Neural progenitor cell (in vitro differentiated cells): ENCODE measurements at places on chromosomes 4 and X. TPM values are rescaled to one million over a fixed set of nuclear protein-coding genes. Genes with fewer than 3 reads are reported as not detected.

DNA sequence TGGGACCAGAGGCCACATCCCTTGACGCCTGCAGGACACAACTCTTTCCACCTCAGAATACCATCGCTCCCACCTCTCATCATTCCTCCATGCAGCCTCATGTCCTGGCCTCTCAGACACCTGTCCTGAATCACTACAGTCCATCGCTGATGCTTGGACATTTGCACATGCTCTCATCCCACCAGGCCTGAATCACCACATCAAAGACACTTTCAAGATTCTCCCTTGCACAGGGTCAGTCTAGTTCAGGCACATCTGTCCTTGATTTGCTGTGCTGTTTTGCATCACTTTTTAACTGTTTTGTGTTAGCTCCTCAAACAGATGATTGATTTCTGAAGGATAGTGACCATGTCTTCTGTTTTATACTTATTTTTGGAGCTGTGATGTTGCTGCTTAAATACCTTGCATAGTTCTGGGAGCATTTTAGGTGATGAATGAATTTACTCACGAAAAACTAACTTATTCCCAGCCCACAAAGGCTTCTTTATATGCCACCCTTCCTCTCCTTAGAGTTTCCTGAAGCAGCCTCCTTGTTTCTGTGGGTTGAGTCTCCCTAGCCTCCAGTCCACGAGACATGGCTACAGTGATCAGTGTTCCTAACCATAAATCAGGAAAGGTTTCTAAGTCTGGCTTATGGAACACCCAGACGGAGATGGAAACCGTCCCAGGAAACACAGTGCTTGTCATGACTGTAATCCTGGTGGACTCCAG is 2.6 kb downstream of the FAM114A1 start:
- H3K27me3 ChIP-seq: peaks cover 30% of the 10 kb centered on the region
- no peak for DNase-seq
- H3K4me1 ChIP-seq: peaks cover 2% of the 10 kb centered on the region
- H3K27ac ChIP-seq: no peak overlapping the region
- no peak overlapping the region for H3K4me3 ChIP-seq

DNA sequence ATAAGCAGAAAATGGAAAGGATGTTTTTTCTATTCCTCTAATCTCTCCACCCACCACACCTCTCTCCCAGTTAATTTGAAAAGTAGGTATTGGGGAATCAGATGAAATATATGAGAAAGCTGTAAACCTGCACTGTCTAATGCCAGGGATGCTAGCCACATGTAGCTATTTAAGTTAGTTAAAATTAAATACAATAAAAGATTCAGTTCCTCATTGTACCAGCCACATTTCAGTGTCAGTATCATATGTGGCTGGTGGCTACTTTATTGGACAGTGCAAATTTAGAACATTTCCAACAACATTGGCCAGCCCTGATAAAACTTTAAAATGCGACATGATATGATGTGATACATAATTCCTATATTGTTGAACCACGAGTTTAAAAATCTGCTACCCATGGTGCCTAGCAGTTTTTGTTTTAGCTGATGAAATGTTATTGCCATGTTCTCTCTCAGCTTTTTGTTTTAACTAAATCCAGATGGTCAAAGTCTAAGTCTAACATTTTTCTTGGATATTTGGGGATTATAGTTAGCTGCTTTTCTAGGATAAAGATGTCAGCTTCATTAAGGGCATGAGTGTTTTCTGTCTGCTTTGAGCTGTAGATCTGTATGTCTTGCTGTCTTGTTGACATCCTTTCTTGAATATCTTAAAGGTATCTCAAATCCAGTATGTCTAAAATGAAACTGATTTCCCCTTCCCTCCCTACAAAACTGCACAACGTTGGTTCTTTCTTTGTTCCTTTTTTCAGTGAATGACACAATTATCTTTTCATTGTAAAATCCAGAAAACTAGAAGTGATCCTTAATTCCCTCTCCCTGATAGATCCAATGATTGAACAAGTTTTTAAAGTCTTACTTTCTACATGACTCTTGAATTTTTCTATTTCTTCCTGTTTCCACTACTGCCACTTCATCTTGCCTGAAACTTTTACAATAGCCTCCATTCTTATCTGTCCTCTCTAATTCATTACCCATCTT is 6.2 kb downstream of the ARFIP1 start:
- DNase-seq: no peak
- H3K4me1 ChIP-seq: peaks cover 2% of the 10 kb centered on the region
- no peaks in the 10 kb centered on the region for H3K36me3 ChIP-seq
- no peak overlapping the region for H3K4me3 ChIP-seq

- H3K27me3 ChIP-seq: no peaks in the 10 kb centered on the region
- H3K36me3 ChIP-seq: no peaks in the 10 kb centered on the region
- no peak overlapping the region for H3K4me3 ChIP-seq
- no peak for DNase-seq
- H3K4me1 ChIP-seq: no peaks in the 10 kb centered on the region
- H3K27ac ChIP-seq: no peak overlapping the region
These were observed 532.9 kb upstream of the FTHL17 start for GRCh38 chrX:31604629-31605221.

The CDX4 gene
- total RNA-seq: 0.92 TPM in 1 of 2 replicates, not detected in the other

DNA sequence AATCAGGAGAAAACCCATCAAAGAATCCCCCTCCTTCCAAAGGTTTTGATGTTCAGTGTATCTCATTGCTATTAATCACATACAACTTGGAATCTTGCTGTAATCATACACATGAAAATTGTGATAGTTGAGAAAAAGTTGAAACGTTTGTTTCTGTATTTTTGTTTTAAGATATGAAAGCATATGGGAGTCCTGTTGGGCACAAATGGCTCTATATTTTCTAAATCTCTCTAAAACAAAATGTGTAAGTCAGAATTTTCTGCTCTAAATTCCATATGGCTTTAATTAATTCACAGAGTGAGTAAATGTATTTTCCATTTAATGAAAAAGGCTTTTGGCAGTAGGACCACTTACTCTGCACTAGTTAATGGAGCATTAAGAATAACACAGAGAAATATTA is 140.2 kb downstream of the MOSPD2 start:
- H3K27ac ChIP-seq: no peak overlapping the region
- no peak overlapping the region for H3K4me3 ChIP-seq
- DNase-seq: no peak
- no peaks in the 10 kb centered on the region for H3K36me3 ChIP-seq
- no peaks in the 10 kb centered on the region for H3K4me1 ChIP-seq

The NAA11 gene
- total RNA-seq: not detected in 2 replicates

DNA sequence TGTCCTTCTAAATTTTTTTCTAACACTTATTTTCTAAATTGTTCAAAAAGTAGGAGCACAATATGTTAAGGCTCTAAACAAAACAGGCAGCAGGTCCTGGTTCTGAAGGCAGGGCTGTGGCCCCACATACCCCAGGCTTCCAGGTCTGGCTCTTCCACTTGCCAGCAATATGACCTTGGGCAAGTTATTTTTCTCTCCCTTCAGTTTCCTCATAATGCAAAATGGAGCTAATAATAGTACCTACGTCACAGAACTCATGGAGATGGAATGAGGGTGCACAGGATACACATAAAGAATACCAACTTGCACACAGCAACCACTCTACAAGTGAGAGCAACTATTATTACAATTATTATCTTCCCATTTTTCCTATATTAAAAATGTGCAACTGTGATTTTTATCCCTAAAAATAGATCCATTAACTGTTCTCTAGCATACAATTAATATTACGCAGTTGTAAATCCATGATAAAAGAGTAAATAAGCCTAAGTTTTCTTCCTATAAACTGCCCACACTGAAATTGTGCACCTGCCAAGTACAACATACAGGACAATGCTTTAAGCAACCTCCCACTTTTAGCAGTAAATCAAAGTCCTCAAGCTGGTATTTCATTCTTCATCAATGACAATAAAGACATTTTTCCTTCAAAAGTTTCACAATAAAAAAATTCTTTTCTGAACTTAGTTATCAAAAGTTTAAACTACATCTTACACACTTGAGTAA is 27.0 kb downstream of the OTUD4 start:
- H3K4me3 ChIP-seq: no peak overlapping the region
- no peak for DNase-seq
- no peaks in the 10 kb centered on the region for H3K27me3 ChIP-seq
- no peaks in the 10 kb centered on the region for H3K4me1 ChIP-seq
- H3K27ac ChIP-seq: no peak overlapping the region
- H3K36me3 ChIP-seq: peaks cover 11% of the 10 kb centered on the region

GRCh38 chr4:17155486-17155885 is 257.0 kb upstream of the LDB2 start:
- no peak overlapping the region for H3K27ac ChIP-seq
- H3K27me3 ChIP-seq: no peaks in the 10 kb centered on the region
- no peaks in the 10 kb centered on the region for H3K4me1 ChIP-seq
- H3K36me3 ChIP-seq: no peaks in the 10 kb centered on the region
- H3K4me3 ChIP-seq: no peak overlapping the region

The INPP4B gene
- total RNA-seq: 0.90 and 1.3 TPM in 2 replicates

DNA sequence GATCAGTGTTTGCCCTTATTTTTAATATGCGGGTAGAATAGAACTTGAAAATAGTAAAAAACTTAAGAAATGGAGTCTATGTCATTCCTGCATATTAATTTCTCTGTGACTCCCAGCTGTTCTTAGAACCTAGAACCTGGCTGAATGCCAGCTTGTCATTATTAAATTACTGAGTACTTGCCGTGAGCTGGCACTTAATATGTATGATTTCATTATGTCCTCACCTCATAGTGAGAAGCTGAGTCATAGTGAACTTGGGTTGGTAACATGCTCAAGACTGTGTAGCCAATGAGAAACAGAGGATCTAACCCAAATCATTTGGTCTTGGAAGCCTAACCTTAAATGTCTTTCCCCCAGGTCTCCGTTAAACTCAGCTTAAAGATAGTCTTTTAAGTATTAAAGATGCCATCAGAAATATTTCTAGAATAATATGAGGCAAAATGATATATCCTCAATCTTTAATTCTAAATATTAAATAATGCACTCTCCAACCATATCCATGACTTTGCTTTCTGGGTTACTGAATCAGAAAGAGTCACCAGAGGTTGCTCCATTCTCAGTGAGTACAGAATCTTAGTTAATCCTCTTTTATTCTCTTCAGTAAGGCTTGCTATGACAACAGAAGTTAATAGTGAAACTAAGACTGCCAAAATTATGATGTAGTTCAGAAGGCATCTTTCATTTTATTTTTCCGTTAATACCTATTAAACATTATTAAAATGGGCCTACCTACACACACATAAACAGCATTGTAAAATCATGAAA is 58.6 kb upstream of the TLL1 start:
- no peak overlapping the region for H3K27ac ChIP-seq
- no peaks in the 10 kb centered on the region for H3K36me3 ChIP-seq
- DNase-seq: no peak
- H3K27me3 ChIP-seq: no peaks in the 10 kb centered on the region

DNA sequence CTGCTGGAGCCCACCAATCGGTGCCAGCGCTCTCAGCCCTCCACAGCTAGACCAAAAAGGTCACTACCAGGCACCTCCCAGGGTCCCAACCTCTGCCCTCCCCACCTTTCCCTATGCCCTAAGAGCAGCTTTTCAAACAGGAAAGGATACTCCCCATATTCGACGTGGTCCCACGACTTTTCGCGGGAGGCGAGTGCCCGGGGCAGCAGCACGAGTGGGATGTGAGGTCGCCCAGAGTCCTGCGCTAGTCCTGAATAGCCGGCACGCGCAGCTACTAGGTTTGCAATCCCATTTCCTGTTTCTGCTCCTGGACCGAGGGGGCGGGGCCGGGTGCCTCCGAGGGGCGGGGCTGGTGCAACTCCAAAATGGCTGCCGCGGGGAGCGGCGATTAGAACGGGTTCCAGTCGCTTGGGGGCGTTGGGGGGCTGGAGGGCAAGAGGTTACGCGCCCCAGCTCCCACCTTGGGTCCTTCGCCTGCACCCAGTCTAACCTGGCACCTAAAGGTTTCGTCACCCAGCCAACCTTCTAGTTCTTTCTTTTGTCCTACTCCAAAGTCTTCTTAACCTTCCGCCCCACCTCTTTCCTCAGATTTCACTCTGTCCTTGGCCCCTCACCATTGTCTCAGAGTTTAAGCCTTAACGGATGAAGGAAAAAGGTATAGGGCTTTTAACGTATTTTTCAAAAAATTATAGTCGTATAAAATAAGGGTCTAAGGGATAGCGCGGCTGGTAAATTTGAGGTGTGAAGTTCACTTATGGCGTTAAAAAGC is 85.0 kb upstream of the TENT5D start:
- H3K4me1 ChIP-seq: no peaks in the 10 kb centered on the region
- H3K4me3 ChIP-seq: peak overlapping the region; percentile 48
- H3K27me3 ChIP-seq: peaks cover 4% of the 10 kb centered on the region
- no peak overlapping the region for H3K27ac ChIP-seq

The TEC gene
- 0.22 TPM in 1 of 2 replicates, not detected in the other for total RNA-seq

GRCh38 chrX:123685232-123685631 is 47.6 kb downstream of the THOC2 start:
- H3K4me1 ChIP-seq: no peaks in the 10 kb centered on the region
- no peak overlapping the region for H3K4me3 ChIP-seq
- DNase-seq: no peak
- H3K27ac ChIP-seq: no peak overlapping the region
- H3K36me3 ChIP-seq: peaks cover 7% of the 10 kb centered on the region

DNA sequence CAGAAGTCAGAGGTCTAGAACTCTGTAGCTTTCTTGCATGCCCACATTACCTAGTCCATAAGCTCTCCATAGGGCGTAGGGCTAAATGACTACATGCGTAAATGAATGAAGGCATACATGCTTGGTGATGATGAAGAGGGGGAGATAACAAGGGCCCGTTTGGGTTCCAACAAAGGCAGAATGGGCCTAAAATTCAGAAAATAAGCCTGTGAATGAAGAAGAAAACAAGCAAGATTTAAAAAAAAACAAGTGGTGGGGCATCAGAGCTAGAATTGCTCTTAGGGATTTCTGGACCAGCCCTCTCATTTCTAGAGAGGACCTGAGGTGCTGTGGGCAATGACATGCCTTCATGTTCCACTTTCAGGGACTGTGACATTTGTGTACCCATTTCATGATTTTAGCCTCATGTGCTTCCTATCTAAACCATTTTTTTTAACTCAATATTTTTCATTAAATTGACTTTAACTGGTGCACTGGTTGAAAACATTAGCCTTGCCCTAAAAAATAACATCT is 12.1 kb downstream of the GPRIN3 start:
- DNase-seq: no peak
- no peaks in the 10 kb centered on the region for H3K4me1 ChIP-seq
- no peaks in the 10 kb centered on the region for H3K27me3 ChIP-seq
- H3K4me3 ChIP-seq: no peak overlapping the region
- no peak overlapping the region for H3K27ac ChIP-seq
- H3K36me3 ChIP-seq: no peaks in the 10 kb centered on the region

DNA sequence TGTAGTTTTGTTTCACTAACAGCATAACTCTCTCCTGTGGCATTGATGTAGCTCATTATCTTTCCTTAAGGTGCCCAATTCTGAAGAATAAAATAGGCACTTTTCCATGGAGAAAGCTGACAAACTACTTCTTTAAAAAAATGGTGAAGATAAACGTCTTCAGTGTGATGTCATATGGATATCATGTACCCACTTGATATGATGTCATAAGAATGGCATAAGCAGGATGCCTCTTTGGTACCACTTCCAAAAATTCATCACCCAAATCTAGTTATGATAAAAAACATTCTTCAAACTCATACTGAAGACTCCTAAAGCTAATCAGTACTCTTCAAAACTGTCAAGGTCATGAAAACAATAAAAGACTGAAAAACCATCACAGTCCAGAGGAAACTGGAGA is 2.9 kb upstream of the CXCL3 start:
- peaks cover 13% of the 10 kb centered on the region for H3K4me1 ChIP-seq
- no peak for DNase-seq
- no peak overlapping the region for H3K4me3 ChIP-seq
- H3K27ac ChIP-seq: no peak overlapping the region

- peaks cover 17% of the 10 kb centered on the region for H3K4me1 ChIP-seq
- DNase-seq: no peak
- no peak overlapping the region for H3K4me3 ChIP-seq
- H3K36me3 ChIP-seq: no peaks in the 10 kb centered on the region
- H3K27ac ChIP-seq: peak overlapping the region; percentile 68
These were observed 10.5 kb upstream of the NDUFC1 start for GRCh38 chr4:139312552-139313332.

The SLC6A14 gene
- 0.04 TPM in 1 of 2 replicates, not detected in the other for total RNA-seq

The SRPX2 gene
- total RNA-seq: 0.11 TPM in 1 of 2 replicates, not detected in the other
